ENCODE measurements at places on chromosomes 7 and 10.
A peak's percentile ranks its signal among the peaks of the same experiment; 100 is the strongest.

GRCh38 chr7:63070696-63071095 is 928.0 kb upstream of the ZNF722 start:
- DNase-seq = no peak

- no peak for DNase-seq
Observed at GRCh38 chr10:75165684-75166622, 44.6 kb upstream of the VDAC2 start.

GRCh38 chr10:78178940-78179339 is 145.3 kb downstream of the RPS24 start:
- DNase-seq = no peak

DNA sequence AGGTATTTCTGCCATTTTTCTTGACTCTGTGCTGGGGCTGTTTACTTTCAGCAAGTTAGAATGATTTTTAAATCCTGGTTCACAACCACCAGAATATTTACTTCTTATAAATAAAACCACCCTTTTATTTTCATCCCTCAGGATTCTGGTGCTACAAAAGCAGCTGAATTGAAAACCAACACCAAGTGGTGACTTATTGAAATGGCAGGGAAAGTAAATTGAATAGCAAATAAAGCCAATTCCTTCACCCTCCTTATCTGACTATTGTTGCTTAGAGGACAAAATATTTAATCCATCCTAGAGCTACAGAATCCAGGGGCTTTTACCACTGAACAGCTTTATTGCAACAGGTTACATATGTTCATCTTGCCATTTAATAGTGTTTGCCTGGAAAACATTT is 828.6 kb upstream of the GHITM start:
- DNase-seq = no peak

GRCh38 chr10:116168329-116168728 is 104.7 kb downstream of the GFRA1 start:
- no peak for DNase-seq

DNA sequence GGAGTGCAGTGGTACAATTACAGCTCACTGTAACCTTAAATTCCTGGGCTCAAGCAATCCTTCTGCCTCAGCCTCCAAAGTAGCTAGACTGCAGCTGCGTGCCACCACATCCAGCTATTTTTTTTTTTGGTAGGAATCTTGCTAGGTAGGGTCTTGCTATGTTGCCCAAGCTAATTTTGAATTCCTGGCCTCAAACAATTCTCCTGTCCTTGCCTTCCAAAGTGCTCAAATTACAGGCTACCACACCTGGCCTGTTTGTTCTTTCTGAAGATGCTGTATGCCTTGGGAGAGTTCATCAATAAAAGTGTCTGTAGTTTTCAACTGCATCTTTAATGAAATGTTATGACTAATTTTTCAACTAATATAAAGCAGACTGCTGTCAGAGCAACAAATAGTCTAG is 452 bp downstream of the SAMD9 start:
- DNase-seq = no peak

- DNase-seq = no peak
Observed at GRCh38 chr10:58921421-58921855, 255.0 kb upstream of the PHYHIPL start.

DNA sequence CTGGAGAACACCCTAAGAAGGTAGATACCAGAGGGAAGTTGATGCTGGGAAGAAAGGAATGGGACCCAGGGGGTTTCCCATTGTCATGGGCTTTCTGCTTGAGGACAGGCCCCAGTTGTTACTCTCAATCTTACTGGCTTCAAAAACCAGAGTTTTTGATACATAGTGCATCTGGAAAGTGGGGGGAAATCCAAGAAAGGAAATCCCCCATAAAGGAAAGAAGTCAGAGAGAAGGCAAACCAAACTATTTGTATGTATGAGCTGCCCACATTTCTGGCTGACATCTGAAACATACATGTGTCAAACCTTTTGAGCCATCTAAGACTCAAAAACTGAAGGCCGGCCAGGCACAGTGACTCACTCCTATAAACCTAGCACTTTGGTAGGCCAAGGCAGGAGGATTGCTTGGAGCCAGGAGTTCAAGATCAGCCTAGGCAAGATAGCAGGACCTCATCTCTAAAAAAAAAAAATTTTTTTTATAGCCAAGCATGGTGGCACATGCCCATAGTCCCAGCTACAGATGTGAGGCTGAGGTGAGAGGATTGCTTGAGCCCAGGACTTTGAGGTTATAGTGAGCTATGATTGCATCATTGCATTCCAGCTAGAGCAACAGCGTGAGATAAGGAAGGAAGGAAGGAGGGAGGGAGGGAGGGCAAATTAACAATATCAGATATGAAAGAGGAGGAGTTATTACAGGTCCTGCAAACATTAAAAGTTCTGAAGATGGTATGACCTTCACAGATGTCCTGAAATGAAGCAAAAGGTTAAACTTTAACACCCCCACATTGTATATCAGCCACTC is 6.7 kb upstream of the COA1 start:
- no peak for DNase-seq

DNA sequence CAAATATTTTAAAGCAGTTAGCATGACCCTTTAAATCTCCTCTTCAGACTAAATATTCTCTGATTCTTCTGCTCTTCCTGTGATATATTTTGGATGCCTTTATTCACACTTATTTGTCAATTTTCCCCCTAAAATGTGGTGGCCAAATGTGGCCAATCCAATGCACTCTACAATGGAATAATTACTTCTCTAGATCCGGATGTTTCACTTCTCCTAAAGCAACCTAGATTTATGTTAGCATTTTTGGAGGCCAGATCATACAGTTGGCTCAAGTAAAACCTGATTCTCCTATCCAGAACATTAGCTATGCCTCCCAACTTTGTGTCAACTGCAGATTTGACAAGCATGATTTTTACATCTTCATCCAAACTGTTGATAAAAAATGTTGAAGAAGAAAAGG is 153.7 kb downstream of the CREB5 start:
- DNase-seq = no peak

DNA sequence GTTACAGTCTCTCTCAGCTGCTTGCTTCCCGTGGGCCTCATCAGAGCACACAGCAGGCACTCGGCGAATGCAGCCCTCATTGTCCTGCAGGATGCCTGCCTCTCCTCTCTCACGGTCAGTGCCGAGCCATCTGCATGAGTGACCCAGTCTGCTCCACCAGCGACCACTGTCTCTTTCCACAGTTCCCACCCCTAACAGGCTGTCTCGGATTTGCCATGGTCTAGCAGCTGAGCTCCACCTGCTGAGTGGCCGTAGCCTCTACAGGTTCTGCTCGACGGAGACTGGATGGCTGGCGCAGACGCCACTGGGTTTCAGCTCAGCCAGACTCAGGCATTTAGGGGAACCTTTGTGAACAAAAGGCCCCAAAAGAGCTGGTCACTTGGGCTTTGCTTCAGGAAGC is 209.4 kb upstream of the FOXK1 start:
- no peak for DNase-seq

- DNase-seq = no peak
Observed at GRCh38 chr7:1297017-1297960, 64.6 kb downstream of the UNCX start.

DNA sequence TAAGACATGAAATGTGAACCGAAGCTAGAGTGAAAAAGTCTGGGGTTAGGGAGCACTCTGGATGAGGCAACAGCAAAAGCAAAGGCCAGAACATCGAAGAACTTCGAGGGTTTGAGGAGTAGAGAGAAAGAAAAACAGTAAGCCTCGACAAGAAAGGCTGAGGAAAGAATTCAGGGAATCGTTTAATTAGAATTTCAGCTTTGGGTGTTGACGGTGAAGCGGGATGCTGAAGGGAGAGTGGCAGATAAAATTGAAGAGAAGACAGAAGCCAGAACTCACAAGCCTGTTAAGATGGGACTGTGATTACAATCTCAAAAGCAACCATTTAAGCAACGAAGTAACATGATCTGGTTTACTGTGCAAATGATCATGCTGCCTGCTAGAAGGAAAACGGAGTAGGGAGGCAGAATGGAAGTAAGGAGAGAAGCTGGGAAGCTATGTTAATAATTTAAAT is 2.1 kb downstream of the TRDMT1 start:
- DNase-seq = no peak

GRCh38 chr7:54161621-54162020 is 380.6 kb upstream of the VSTM2A start:
- DNase-seq = no peak

GRCh38 chr10:61750943-61751471 is 88.3 kb downstream of the CABCOCO1 start:
- DNase-seq = no peak

DNA sequence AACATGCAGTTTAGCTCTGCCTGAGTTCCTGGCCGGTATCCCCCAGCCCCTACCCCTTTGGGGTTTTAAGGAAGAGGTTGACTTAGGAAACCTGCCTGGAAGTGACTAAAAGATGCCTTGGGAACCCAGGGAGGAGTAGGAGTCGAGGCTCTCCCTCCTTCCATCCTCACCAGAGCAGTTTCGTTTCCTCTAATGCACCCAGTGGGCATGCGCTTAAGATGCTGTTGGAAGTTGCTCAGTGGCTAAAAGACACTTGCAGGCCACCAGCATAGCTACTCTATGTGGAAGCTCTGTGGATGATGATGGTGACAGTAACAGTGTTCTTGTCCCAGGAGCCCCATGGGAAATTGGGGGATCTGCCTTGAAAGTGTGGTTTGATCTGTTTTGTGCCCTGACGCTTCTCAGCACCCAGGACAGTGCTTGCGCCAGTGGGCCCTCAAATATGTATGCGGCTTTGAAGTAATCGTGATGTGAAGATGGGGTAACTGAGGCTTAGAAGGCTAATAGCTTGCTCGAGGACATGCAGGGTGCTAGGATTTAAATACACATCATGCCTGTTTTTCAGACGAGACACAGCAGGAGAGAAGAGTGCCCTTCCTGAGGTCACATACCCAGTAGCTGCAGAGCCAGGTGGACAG is 32.0 kb downstream of the TBATA start:
- DNase-seq = no peak

- no peak for DNase-seq
Observed at GRCh38 chr10:78744056-78744455, 324.7 kb upstream of the ZMIZ1 start.

DNA sequence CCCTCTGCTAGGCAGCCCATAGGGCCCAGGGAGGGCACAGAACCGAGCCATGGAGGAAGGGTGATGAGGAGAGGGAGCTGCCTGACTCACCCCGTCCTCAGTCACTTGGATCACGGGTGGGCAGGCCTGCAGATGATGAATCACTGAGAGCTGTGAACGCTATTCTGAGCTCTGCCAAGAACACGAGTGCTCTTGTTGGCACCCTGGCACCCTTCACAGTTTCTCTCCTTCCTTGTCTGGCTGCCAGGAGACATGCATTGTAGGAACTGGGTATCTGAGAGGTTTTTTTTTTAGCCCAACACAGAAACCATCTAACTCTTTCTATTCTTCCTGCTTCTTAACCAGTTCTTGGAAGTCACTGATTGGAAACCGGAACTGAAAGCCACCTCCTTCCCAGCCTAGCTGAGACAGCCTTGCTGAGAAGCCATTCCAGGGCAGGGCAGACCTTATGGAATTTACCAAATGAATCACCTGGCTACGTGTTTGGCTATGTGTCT is 82.1 kb downstream of the SLC37A3 start:
- DNase-seq = peak; percentile 37

- DNase-seq = no peak
Observed at GRCh38 chr10:3528271-3528670, 256.7 kb downstream of the KLF6 start.

GRCh38 chr7:85090919-85091564 is 95.8 kb downstream of the SEMA3D start:
- no peak for DNase-seq

- DNase-seq = no peak
Observed at GRCh38 chr7:26681819-26682418, 182.5 kb downstream of the SKAP2 start.

- no peak for DNase-seq
Observed at GRCh38 chr10:90884431-90884830, 12.7 kb downstream of the RPP30 start.

DNA sequence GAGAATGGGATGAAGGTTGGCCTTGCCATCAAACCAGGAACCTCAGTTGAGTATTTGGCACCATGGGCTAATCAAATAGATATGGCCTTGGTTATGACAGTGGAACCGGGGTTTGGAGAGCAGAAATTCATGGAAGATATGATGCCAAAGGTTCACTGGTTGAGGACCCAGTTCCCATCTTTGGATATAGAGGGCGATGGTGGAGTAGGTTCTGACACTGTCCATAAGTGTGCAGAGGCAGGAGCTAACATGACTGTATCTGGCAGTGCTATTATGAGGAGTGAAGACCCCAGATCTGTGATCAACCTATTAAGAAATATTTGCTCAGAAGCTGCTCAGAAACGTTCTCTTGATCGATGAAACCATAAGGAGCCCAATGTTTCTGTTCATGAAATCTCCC is 637 bp downstream of the RPEL1 start:
- DNase-seq = no peak

GRCh38 chr10:73233883-73234282 is 13.2 kb downstream of the DNAJC9 start:
- no peak for DNase-seq

GRCh38 chr7:101891936-101892640 is 74.7 kb downstream of the CUX1 start:
- no peak for DNase-seq

DNA sequence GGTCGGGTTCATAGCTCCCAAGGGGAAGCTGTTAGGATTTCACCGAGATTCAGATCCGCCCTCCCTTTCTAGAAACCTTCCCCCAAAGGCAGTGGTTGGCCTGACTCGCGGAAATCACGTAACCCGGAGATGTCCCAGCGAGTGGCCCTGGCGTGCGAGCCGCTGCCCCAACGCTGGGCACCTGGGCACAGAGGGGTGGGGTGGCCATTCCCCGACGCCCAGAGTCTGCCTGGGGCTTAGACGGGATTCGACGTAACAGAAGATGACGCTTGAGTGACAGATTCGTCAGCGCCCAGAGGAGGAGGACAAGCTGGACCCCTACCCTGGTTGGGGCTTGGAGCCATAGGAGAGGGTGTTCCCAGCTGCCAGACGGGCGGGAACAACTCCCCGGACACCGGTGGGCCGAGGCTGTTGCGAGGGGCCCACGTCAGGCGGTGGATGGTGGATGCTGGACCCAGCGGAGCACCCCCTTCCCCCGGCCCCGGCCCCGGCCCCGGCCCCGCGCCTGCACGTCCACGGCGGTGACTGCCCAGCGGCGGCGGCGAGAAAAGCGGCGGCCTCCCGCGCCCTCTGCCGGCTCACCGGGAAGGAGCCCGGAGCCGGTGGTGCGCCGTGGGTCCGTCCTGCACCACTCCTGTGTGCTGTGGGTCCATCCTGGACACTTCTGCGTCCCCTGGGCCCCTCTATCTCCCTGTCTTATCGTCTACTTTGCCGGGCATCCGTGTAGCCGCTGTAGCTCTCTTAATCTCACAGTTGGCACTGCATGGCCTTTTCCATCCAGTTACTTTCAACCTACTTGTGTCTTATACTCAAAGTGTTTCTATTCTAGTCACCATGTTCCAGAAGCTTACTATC is 35.4 kb upstream of the KNDC1 start:
- DNase-seq = no peak
